ENCODE measurements at places on chromosomes 16 and 17. TPM values are rescaled to one million over a fixed set of nuclear protein-coding genes. Genes with fewer than 3 reads are reported as not detected.

MMP28 gene
- total RNA-seq: not detected

TBC1D26 gene
- 0.34 TPM for total RNA-seq

PPP1R1B gene
- total RNA-seq: 0.18 TPM

CPHXL2 gene
- not detected for total RNA-seq

TAT gene
- not detected for total RNA-seq

TMEM235 gene
- total RNA-seq: not detected

JMJD8 gene
- 26.1 TPM for total RNA-seq

TMUB2 gene
- total RNA-seq: 20.3 TPM

KRTAP3-2 gene
- not detected for total RNA-seq

NPW gene
- 2.0 TPM for total RNA-seq

MT1M gene
- not detected for total RNA-seq

LAT gene
- total RNA-seq: 234 TPM

COX6A2 gene
- not detected for total RNA-seq

ABHD15 gene
- 8.6 TPM for total RNA-seq

IRX5 gene
- not detected for total RNA-seq

CENPX gene
- total RNA-seq: 84.1 TPM

CFAP97D1 gene
- total RNA-seq: not detected
